GM19239 (cell line): ENCODE measurements at places on chromosomes 4 and X.

DNA sequence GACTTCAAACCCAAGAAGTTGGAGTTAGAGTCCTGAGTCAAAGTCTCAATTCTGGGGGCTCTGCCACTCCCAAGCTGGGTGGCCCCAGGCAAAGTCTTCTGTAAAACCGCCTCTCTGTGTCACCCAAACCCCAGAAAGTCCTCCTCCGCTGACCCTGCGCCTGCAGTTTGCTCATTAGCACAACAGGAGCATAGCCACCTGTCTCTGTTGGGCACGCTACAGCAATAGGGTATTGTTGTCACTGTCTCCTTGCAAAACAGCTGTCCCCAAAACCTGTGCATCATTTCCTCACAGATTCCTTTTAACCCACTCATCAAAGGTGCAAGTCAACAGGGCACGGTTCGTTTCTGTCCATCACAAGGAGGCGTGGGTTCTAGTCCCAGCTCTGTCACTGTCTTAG, 8.0 kb upstream of the DGAT2L6 start:
- DNase-seq = no peak

DNA sequence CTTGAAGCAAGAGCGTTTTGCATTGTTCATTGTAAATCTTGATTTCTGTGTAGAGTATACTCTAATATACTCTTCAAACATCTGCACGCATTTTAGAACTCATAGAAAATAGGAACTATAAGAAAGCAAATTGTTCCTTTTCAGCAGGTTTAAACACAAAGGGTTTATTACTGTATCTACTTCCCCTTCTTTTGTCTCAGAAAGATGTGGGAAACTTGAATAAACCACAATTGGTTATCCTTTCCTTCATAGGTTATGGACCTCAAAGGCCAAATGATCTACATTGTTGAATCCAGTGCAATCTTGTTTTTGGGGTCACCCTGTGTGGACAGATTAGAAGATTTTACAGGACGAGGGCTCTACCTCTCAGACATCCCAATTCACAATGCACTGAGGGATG, 46.0 kb upstream of the GUCY1B1 start:
- no peak for DNase-seq

GRCh38 chr4:145427221-145427620, 54.4 kb upstream of the SMAD1 start:
- no peak for DNase-seq

- no peak for DNase-seq
Measured at GRCh38 chrX:80430826-80431504, 10.7 kb downstream of the TENT5D start.

DNA sequence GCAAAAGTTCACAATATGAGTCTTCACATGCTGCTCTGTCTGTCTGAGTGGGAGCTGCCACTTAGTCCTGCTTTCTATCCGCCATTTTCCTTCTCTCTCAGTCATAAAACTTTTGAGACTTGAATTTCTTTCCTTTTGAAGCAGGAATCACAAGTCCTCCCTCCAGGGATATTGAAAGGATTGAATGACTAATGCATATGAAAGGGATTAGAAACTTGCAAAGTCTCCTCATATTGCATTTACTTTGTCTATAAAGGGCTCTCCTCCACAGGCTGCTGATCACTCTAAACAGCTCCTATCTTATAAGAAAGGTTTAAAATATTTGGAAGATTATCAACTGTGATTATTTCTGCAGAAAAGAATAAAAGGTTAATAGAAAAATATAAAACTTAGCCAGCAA, 879.1 kb downstream of the ARAP2 start:
- no peak for DNase-seq

DNA sequence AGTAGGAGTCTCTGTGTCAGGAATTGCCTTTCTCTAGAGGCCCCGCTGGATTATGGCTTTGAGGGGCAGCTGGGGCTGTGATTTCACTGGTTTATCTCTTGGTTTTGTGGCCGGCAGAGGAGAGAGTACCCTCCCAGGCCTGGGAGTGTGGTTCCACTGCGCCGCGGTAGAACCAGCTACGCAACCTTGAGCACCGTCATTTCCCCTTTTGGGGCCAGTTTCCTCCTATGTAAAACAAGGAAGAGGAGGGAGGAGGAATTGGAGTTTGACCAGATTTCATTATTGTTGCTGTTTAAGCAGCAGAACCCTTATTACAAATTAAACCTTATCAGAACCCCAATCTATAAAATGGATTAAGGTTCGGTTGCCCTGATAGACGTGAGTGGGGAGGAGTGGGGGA, 4.4 kb downstream of the SOX3 start:
- DNase-seq = no peak
